GM04504 (cell line): ENCODE measurements at places on chromosomes 6 and 20.

DNA sequence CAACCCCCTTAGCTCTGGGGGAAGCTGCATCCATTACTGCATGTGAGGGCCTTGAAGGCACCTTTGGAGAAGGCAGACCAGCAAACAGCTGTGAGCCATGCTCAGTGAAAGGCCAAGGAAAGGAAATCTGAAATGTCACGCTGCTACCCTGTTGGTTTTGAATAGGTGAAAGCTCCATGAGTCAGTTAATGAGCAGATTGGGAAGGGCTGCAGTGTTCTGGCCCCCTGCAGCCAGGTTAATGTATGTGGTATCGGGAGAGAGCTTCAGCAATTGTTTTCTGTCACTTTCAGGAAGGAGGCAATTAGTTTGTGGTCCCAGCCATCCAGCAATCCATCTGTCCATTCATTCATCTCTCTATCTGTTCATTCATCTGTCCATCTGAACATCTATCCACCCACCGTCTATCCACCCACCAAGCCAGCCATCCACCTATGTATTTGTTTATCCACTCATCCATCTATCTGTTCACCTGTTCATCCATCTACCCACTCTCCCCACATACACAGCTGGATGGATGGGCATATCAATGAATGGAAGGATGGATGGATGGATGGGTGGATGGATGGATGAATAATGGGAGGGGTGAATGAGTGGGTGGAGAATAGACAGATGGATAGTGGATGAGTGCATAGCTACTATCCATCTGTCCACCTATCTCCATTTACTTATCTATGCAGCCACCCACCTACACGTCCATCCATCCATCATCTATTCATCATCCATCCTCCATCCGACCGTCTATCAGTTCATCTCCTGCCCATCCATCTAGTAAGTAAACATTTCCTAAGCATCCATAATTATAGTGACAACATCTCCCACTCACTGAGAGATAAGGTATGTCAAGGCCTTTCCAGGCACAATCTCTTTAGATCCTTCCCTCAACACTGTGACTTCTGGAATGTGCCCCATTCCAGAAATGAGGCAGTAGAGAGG, 16.0 kb downstream of the PCK1 start:
- DNase-seq: no peak

GRCh38 chr6:38195113-38195635, 375.6 kb downstream of the ZFAND3 start:
- no peak for DNase-seq

DNA sequence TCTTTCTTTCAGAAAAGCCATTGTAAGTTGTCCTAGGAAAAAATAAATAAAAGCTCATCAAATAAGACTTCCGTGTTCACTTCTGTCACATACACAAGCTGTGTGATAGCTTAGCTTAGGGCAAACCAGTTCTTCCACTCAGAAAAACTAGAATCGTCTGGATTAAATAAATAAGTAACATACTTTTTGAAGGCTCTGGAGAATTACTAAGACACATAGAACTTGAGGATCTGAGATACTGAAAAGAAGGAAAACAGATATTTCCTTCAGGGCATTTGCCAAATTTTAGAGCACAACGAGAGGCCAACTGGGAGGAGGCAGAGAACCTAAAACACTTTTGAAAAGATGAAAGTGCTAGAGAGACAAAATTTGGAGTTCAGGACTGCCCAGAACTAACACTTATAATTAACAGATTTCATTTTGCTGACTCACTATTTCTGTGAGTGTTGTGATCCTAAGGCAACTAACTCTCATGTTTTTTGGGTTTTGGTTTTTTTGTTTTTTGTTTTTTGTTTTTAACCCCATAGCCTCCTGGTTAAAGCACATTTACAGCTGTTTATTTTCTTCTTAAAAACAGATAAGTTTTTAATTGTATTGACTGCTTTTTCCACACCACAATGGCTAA, 38.7 kb upstream of the THEMIS start:
- DNase-seq: no peak

GRCh38 chr6:3687847-3688246, 63.7 kb downstream of the PXDC1 start:
- DNase-seq: no peak

- no peak for DNase-seq
Measured at GRCh38 chr6:159761129-159761872, 544 bp upstream of the ACAT2 start.

DNA sequence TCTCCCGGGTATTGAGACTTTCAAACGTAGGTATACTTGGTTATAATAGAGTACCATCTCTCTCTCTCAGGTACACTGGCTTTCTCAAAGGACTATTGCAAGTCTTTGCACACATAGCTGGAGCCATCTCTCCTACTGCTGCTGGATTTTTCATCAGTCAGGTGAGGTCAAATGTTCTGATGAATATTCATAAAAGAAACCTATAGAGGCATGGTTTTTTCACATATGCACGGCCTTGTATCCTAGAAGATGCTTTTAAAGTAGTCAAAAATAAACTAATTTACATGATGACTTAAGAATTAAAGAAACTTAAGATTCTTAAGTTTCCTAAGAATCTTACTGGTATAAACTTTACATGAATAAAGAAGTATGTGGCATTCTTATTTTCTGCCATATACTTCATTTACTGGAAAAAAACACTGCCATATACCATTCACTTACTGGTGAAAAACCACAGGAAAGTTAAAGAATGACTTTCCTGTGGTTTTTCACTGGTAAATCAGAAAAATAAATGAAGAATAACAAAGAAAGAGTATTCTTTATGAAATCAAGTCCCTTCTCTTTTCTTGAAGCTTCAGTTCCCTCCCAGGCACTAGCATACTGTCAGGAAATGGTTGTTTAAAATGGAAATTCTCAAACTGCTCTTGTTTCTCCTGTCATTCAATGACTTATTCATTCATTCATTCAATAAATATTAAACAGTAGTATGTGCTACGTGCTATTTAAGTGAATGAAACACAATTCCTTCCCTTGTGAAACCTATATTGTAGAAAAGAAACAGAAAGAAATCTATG, 23.5 kb downstream of the SLC17A4 start:
- no peak for DNase-seq

DNA sequence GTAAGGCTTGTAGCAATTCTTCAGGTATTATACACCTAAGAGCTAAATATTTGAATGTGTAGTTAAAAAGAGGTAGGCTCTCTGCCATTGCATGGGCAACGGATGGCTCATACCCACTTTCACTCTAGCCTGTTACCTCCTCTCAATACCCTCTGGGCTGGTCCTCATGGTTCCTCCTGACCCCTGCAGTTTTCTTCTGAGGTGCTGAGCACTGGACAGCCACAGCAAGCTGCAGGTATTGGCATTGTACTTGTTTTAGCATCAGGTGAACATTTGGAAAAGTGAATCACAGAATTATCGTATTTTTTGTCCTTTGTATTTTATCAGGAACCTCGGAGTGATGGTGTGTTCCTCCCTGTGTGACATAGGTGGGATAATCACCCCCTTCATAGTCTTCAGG, 32.9 kb downstream of the SLC22A1 start:
- no peak for DNase-seq

- DNase-seq: no peak
Measured at GRCh38 chr20:36252511-36252910, 16.2 kb downstream of the AAR2 start.

DNA sequence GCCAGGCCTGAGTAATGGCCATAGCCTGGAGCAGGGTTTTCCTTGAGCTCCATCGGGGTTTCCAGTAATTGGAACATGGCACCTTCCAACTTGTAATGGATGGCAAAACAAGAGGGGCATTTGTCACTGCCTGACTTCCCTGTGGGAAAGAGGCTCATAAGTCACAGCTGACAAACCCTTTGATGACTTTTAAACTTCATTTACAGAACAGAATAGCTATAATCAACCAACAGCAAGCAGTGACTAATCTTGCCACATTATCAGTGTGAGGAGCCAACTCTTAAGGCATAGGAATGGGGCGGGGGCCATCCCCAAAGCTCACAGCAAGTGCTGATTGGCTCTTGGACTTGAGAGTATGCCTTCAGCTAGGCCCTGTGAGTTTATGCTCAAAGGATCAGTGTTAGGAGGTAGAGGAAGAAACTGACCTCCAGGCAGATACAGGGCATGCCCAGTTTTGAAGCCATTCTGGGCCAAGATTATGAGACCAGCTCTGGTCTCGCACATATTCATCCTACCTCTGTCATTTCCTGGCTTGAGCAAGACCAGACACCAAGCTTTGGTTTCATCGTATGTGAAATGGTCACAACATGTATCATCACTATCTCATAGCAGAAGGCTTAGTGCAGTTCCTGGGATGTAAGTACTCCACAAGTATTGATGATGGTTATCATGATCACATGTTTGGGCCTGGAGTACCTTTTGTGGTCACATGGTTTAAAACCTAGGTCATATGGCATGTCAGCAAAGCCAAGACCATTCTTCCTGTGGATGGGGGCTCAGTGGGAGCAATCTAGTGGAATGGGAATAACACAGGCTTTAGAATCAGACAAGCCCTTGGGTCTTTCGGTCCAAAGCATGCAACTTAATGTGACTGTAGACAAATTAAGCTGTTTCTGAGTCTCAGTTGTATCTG, 49.2 kb downstream of the EIF2S2 start:
- DNase-seq: no peak

DNA sequence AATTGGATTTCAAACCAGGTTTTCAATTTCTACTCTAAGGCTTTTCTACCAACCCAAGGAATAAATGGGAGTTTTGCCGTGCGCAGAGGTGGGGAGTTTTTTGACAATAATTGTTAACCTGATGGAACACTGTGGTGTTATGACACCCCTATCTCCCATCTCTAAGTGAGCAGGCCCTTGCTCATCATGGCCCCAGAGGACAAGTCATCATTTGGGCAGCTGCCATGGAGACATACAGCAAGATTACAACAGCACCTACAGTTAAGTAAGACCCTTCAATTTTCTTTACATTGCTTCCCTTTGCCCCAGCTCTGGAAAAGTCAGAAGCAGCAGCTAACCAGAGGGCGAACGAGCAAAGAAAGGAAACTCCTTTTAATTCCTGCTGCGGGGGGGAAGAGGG, 54.3 kb downstream of the ADGRF5 start:
- no peak for DNase-seq

DNA sequence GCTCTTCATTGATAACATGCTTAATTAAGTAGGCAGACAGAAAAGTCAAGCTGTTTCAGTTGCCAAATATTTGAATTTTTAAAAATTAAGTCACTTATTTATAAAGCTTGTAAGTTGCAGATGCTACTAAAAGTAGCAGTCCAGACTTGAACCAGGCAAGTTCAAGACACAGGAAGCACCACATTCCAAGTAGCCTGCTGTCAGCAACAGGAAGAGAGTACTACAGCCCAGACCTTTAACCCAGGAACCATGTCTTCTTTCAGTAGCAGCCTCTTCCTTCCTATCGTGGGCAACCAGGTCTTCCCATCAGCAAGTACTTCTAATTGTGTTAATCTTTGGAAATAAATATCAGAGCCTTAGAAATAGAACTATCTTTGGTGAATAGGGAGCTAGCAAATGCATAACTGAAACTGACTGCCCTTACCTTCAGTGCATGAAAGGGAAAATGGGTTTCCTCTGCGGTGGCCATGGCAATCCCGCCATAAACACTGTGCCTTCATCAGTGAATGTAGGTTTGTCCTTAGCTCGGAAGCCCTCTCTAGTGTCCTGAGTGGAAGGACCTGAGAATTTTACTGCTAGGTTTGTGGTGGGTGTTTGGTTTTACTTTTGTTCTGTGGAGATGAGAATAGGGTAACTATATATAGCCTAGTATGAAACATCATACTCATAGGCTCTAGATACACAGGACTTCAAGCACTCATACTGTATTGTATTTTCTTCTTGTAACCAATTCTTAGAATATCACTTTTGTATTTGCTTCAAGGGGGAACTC, 95.6 kb downstream of the SYCP2 start:
- DNase-seq: no peak

DNA sequence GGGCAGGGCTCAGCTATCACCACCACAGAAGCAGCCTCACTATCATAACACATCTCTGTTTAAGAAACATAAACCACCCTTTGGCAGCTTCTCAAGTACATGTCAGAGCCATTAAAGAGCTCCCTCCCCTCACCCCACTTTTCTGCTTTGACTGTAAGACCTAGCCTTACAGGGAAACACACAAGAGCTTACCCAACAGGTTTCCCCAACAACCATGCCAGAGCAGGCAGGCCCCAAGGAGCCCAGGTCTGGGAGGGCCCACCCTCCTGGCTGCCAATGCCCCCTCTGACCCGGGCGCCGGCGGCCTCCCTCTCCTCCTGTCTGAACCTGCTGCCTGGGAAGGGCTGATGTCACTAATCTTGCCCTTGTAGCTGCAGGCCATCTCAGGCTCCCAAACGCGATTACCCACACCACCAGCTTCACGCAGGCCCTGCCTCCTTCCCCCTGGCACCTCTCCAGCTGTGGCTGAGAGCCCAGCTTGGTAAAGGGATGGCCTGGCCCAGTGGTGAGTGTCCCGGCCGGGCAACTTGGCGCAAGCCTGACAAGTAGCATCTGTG, 402.0 kb downstream of the MAFB start:
- no peak for DNase-seq

- DNase-seq: no peak
Measured at GRCh38 chr20:13341737-13342393, 120.8 kb downstream of the ISM1 start.

DNA sequence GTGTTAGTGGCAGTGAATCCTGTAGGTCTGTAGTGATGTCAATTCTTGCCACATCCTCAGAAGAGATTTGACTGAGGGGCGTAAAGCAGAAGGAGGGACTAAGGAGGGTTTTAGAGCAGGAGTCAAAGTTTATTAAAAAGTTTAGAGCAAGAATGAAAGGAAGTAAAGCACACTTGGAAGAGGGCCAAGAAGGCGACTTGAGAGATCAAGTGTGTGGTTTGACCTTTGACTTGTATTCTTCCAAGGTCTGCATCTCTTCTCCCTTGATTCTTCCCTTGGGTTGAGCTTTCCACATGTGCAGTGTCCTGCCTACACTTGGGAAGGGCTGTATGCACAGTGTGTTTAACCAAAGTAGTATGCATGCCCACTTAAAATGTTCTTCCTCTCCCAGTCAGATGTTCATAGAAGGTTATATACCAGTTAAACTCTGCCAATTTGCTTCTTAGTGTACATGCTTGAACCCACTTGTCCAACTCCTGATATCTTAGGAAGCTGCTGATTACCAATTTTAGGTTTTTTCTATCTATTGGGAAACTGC, 627.6 kb downstream of the MMUT start:
- DNase-seq: no peak

- DNase-seq: no peak
Measured at GRCh38 chr6:139156551-139156950, 21.7 kb downstream of the HECA start.

DNA sequence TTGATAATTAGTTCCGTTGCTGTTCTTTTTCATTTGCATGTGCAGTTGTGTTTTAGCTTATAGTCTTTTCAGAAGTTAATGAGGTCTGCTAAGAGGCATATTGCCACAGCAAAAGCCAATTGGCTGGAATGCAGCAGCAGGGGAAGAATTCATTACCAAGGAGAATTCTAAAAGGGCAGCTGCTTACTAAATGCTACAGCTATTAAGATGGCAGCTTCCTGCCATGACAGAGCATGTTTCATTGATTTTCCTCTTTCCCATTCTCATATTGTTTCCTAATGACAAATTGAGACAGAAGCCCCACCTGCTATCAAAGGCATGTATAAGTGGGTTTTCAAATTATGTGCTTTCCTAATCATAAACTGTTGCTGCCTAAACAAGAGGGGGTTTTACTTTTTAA, 66.6 kb downstream of the CLVS2 start:
- no peak for DNase-seq

GRCh38 chr6:163750431-163751031, 336.0 kb downstream of the QKI start:
- no peak for DNase-seq
